ENCODE measurements at places on chromosomes 2 and 18.

GRCh38 chr18:31512203-31512764 is 14.3 kb downstream of the DSG2 start:
- no peak for DNase-seq

DNA sequence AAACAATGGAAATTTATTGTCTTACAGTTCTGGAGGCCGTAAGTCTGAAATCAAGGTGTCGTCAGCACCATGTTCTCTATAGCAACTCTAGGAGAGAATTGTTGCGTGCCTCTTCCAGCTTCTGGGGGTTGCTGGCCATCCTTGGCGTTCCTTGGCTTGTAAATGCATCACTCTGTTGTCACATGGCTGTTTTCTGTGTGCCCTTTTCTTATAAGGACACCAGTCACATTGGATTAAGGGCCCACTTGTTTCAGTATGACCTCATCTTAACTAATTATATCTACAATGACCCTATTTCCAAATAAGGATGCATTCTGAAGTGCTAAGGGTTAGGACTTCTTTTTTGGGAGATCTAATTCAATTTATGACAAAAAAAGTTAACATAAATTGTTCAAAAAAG is 1.4 kb upstream of the PLEK start:
- DNase-seq, result no peak

DNA sequence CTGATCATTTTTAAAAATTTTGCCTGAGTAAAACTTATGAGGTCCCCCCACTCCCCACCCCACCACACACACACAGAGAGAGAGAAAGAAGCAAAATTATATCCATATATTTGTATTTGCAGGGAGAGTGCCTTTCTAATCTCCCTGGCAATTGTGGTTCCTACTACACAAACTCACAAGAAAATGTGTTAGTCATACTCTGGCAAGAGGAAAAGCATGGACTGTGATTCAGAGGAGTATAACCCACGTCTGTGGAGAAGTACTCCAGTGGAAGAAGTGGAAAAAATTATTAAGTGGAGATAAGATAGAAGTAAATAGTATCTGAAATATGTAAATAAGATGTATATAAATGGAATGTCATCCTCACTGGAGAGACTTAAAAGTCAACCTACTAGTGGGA is 114.0 kb downstream of the DSEL start:
- DNase-seq, result no peak

DNA sequence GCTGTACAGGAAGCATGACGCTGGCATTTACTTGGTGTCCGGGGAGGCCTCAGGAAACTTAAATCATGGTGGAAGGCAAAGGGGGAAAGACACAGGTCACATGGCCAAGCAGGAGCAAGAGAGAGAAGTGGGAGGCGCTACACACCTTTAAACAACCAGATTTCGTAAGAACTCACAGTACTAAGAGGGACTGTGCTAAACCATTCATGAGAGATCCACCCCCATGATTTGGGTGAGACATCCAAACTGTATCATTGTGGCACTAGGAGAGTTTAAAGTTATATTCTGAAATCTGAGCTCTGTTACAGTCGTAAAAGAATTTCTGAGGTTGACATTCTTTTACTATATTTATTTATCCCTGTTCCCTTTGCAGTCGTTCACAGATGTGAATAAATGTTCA is 116.6 kb downstream of the ICA1L start:
- no peak for DNase-seq

DNA sequence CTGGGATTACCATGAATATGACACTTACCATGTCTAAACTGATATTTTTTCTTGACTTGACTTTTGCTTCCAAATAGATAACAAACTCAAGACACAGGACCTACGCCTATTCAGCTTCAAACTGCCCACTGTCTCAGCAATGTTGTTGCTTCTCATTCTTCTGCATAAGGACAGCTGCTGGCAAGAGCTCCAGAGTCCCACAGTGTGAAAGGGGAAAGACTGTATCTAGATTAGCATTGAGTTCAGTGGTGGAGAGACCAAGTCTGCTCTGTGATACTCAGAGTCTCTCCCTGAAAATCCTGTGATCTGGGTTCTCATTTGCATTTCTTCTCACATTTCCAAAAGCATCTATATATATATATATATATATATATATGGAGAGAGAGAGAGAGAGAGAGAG is 247.9 kb upstream of the NT5C1B start:
- DNase-seq, result no peak

Data from ascending aorta (tissue), 2 donors.